ENCODE measurements at places on chromosomes 2 and 18.

DNA sequence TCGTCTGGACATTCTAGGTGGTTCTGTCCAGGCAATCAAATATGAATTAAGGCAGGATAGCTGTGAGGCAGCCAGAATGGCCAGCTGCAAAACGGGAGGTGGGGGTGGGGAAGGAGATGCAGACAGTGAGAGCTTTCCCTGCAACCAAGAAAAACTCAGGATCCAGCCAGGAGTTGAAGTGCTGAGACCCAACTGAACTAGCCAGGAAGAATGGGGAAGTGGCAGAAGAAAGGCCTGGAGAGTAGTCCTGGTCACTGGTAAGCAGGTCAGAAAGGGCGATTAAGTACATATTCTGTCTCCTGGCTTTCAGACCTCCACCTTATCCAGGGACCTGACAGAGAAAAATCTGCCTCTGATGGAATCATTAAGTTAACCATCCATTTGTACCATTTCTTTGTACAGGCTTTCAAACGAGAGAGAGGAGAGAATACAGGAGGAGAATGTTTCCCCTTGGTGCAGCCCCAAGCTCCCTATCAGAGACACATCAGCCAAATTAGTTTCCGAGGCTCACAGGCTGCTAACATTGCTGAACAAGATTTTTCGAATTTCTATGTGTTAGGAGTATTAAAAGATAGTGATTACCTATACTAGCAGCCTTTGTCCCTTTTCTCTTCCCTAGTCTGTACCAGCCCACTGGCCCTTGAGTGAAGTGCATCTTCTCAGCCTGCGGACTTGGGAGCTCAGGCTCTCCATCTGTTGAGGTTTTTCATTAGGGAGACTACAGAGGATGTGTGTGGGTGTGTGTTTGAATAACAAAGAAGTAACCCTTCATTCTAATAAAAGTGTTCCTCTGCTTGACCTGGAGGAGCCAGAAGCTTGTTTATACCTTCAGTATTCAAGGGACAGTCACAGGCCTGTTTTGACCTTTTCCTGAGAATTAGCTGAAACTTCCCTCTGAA lies 12.5 kb upstream of the HOXD1 start:
- no peak for DNase-seq

GRCh38 chr2:169822785-169823392 lies 1.8 kb downstream of the METTL5 start:
- no peak for DNase-seq

- DNase-seq: no peak
Measured at GRCh38 chr2:167987558-167987957, 259.8 kb downstream of the STK39 start.

GRCh38 chr2:32836933-32837332 lies 109.8 kb upstream of the LTBP1 start:
- no peak for DNase-seq

DNA sequence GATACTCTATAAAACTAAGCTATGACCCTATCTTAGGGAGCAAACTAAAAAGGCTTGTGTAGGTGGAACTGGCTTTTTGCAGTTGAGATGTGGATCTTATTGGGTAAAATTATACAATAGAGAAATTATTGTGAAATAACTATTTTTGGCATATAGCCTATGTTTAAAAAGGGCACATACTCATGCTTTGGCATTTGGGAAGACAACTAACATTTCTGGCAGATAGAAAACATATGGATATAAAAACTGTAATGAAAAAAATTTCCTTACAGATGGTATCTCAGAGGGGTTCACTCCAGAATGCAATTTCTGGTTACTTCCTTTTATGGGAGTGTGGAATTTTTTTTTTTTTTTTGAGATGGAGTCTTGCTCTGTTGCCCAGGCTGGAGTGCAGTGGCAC lies 120.1 kb upstream of the CCDC195 start:
- DNase-seq: no peak

- DNase-seq: no peak
Measured at GRCh38 chr2:18346344-18346743, 214.1 kb downstream of the RDH14 start.

- DNase-seq: no peak
Measured at GRCh38 chr2:98253461-98254070, 92.7 kb upstream of the CNGA3 start.

GRCh38 chr2:159034713-159035112 lies 66.3 kb downstream of the TANC1 start:
- DNase-seq: no peak
